Fibroblast of skin of back (primary cell): ENCODE measurements at places on chromosomes 11 and 22.

DNA sequence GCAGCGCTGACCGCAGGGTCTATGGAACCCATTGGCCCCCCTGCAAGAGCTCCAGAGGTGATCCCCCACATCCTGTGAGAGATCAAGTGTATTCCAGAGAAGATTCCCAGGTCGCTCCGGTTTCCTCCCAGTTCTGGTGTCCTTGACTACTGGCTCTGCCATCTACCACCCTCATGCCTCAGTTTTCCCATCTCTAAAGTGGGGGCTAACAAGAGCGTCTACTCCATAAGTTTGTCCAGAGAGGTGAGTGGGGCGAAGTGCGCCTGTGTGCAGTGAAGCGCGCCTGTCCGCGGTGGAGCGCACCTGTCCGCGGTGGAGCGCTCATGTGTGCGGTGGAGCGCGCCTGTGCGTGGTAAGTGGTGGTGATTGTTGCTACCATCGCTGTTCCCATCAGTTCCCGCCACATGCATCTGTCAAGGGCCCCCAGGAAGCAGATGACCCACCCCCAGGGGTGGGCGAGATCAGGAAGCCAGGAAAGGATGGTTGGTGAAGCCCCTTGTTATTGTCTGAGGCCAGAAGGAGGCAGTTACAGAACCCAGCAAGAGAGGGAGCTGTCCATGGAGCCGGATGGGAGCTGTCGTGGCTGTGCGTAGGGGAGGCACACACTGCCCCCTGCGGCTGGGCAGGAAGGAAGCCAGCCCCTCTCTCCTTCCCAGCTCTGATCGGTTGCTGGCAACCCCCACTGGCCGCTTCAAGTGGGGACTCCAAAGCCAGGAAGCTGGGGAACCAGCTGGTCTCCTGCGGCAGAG is 73.2 kb upstream of the FGF3 start:
- DNase-seq = no peak

DNA sequence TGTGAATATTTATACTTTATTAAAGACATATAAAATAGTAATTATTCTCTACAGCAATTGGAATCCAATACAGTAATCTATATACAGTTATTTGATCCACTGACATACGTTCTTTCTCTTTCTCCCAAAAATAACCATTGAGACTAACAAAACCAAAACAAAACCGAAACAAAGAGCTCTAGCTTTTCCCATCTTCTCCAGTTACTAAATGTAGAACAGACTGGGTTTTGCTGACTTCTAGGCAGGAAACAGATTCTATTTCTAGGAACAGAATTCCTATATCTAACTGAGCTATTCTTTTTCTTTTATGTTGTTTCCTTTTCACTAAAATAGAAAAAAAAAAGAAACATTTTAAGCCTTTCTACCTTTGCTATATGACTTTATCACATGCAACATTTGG is 80.1 kb downstream of the PACS1 start:
- DNase-seq = peak; percentile 22

DNA sequence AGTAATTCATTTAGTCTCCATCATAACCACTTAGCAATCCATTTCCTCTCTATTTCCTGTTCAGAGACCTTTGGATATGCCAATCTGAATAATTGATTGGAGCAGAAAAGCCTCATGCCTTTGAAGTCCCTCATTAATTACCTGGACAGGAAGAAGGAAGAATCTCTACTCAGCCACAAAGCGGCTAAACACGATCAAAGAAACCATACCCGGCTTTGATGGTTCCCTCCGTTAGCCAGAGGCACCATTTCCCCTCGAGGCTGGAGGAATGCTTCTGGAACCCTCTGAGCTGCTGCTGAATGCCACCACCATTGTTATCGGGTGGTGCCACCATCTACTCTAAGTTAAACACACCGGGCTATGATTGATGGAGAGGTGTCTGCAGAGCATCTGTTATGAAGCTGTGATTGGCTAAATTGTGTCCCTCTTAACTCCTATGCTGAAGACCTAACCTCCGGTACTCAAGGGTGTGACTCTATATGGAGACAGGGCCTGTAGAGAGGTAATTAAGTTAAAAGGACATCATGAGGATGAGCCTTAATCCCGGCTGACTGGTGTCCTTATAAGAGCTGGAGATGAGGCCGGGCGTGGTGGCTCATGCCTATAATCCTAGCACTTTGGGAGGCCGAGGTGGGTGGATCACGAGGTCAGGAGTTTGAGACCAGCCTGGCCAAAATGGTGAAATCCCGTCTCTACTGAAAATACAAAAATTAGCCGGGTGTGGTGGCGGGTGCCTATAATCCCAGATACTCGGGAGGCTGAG is 168.6 kb downstream of the CTTN start:
- no peak for DNase-seq

GRCh38 chr11:71934213-71934612 is 5.4 kb downstream of the RNF121 start:
- no peak for DNase-seq

GRCh38 chr22:48742191-48742555 is 1085.5 kb downstream of the BRD1 start:
- no peak for DNase-seq

GRCh38 chr22:49111085-49111484 is 716.6 kb downstream of the BRD1 start:
- DNase-seq = no peak

DNA sequence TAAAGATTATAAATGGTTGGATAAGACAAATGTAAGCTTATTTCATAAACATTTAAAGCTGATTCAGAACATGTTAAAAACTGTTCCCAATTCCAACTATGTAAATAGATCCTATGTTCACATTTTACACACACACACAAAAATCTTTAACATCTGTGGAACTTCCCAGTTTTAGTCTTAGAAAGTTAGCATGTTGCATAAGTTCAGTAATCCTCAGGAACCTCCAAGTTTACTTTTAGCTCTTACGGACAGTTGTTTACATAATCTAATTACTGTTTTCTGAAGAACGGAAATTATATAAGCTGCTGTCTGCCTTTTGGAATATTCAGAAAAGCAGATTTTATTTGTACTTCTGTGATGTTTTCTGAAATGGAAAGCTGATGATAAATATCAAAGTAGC is 53.3 kb downstream of the PANX1 start:
- DNase-seq = no peak

- no peak for DNase-seq
Measured at GRCh38 chr11:80240245-80240644, 799.4 kb upstream of the TENM4 start.

DNA sequence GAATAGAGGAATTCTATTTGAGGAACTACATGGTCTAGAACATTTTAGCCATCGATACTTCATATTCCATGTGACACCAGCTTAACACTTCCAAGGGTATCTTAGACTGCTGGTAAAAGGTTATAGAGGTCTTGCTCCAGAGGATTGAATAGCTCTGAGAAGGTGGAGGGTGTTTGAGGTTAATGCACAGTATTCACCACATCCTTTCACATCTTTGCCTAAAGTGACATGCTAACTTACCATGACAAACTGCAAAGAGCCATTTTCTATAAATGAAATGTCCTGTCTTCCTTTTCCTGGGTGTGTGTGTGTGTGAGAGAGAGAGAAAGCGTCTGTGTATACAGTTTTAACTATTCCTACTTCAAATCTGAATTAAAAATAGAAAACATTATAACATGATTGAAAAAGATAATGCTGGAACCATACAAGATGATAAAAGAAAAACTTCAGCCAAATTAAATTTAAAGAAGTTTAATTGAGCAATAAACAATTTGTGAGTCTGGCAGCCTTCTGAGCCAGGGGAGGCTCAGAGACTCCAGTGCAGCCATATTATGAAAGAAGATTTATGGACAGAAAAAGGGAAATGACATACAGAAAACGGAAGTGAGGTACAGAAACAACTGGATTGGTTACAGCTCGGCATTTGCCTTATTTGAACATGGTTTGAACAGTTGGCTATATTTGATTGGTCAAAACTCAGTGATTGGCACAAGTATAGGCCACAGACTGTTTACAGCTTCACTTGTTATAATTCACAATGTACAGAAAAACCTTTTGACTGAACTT is 320.9 kb upstream of the CCDC179 start:
- DNase-seq = no peak

DNA sequence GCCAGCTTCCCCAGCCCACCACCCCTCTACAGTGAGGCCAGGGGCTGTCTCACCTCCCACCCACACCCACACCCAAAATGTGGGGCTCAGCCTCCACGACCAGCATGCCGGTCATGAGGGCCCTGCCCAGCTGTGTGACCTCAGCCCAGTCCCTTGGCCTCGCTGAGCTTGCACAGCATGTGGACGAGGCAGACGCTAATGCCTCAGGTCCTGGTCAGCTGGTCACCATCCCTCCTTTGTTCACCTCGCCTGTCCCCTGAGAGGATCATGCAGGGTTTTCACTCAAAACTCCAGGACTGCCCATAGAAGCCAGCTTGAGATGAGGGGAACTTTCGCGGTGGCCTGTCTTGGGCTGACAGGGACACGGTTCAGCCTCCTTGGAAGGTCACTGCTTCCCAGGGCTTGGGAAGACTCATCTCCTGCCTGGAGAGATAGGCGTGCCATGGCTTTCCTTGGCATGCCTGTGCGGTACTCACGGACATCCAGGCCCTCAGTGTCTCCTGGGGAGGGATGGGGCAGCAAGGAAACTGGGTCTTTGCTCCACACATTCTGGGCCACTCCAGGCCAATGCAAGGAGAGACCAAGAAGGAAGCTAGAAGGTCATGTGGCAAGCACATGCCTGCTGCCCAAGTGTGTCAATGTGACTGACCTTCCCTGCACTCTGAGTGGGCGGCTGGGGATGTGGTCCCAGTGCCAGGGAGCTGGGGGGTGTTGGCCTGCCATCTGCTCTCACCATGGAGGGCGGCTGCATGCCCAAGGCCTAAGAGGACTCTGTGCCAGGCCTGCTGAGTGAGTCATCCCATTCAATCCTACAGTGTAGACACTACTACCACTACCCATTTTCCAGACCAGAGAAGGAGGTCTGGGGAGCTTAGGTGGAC is 3.2 kb upstream of the RTN4R start:
- DNase-seq = no peak

DNA sequence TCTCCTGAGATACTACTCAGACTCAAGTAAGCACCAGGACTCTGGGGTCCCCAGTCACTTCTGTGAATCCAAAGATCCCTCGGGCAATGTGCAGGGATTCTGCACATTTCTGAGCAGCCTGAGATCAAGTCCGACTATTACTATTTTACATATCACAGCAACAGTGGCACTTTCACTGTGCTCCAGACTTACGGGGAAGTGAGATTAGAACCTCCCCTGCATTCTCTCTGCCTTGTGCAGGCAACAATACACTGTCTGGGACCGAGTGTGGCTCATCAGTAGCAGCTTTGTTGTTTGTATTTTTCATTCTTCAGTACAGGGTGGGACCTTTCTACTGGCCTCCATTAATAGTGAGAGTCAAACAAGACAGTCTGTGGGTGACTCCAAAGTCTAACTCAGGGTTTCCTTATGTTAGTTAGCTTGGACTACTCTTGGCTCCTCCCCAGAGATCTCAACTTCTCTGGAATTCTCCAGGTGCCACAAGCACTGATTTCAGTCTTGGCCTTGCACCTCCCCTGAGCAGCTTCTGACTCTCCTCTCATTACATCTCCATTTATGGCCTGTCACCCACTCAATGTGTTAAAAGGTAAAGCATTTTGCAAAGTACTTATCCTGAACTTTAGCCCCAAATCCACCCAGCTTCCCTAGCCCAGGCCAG is 76.2 kb upstream of the TOP3B start:
- no peak for DNase-seq

- DNase-seq = peak; percentile 62
Measured at GRCh38 chr11:47766509-47767227, 473 bp downstream of the FNBP4 start.

- DNase-seq = peak; percentile 52
Measured at GRCh38 chr11:109306322-109306721, 115.7 kb upstream of the C11orf87 start.

DNA sequence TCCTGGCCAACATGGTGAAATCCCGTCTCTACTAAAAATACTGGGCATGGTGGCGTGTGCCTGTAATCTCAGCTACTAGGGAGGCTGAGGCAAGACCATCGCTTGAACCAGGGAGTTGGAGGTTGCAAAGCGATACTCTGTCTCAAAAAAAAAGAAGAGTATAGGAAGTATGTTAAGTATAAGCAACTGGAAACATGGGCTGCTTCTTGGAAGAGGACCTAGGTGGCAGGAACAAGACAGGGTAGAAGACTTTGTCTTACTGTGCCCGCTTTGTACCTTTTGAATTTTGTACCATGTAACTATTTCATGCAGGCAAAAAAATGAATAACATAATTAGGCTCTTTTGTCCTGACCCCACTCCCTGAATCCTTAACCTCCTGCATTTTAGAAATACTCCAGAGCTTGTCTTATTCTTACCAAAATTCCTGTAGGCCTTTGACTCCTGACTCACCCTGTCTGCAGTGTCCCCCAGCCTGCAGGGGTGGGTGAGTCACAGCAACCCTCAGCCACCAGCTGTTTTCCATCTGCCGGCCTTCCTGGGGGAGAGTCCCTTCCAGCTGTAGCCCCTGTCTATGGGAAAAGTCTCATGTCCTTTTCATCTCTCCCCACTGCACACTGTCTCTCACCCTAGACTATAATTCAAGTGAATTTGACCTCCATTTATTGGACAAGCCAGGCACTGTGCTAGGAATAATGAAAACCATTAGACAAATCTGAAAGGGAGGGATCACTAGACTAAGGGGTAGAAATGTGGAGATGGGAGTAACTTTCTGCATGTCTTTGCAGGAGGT is 41.8 kb downstream of the TXN2 start:
- DNase-seq = peak; percentile 98

DNA sequence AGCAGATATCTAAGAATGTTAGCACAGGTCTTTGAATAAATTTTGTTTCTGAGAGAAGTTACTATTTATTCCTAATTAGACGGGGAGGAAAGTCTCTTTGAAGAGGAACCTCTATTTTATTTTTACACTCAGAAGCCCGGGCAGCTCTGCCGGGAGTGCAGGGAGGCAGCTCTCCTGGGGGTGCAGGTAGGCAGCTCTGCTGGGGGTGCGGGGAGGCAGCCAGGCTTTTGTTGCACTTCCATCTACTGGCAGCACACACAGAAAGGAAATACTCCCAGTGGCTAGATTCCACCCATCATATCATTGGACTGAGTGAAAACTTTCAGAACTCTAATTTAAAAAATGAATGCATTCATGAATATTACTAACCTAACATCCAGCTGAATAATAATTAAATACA is 24.6 kb downstream of the OR10A6 start:
- no peak for DNase-seq

DNA sequence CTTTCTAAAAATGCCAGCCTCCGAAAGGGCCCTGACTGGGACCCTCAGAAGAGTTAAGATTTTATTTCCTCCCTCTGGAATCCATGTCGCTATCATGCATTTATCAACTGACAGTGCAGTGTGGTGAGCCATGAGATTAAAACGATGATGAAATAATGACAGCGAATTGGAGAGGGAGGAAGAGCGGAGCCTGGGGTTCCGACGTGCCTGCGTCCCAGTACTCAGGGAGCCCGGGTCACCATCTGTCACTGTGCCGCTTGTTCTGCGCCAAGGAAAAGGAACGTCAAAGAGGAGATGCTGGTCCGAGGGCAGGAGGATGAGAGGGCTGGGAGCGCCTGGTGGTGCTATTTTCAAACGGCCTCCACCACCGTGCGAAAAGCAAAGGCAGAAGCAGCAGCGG is 46.2 kb downstream of the MACROD1 start:
- DNase-seq = no peak
